ENCODE measurements at places on chromosomes 11 and 22.
A peak's percentile ranks its signal among the peaks of the same experiment; 100 is the strongest.

GRCh38 chr11:121336279-121336937, 43.8 kb downstream of the SC5D start:
- H3K4me1 ChIP-seq: no peaks in the 10 kb centered on the region
- DNase-seq: no peak
- H3K27ac ChIP-seq: no peak overlapping the region
- H3K27me3 ChIP-seq: no peaks in the 10 kb centered on the region
- no peaks in the 10 kb centered on the region for H3K36me3 ChIP-seq

- H3K4me1 ChIP-seq: peaks cover 30% of the 10 kb centered on the region
- no peak for DNase-seq
- H3K27ac ChIP-seq: no peak overlapping the region
- H3K27me3 ChIP-seq: no peaks in the 10 kb centered on the region
These were observed 100.3 kb downstream of the MICAL3 start for GRCh38 chr22:17924076-17924475.

DNA sequence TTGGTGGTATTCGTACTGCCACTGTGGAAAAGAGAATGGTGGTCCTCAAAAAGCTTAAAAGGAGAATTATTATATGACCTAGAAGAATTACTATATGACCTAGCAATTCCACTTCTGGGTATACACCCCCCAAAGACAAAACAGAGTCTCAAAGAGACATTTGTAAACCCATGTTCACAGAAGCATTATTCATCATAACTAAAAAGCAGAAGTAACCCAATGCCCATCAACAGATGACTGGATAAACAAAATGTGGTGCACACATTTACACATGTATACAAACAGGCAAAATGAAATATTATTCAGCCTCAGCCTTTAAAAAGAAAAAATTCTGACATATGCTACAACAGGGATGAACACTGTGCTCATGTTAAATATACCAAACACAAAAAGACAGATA, 89.4 kb downstream of the ARHGAP32 start:
- H3K27ac ChIP-seq: no peak overlapping the region
- no peaks in the 10 kb centered on the region for H3K36me3 ChIP-seq
- DNase-seq: no peak
- no peaks in the 10 kb centered on the region for H3K27me3 ChIP-seq

DNA sequence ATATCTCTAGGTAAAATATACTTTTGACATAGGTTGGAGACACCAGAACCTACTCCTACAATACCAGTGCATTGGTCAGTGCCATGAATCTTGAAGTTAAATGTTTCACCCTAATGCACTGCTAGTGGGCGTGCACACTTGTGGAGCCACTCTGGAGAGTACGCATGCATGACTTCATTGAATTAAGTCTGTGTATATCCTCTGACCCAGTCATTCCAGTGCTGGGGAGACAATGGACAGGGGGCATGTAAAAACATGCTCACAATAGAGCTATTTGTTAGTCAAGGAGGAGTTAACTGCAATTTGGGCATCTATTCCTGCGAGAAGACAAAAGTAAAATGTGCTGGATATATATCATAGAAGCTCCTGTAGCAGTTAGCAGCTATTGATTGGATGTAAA, 335.4 kb upstream of the NCAM1 start:
- H3K27me3 ChIP-seq: no peaks in the 10 kb centered on the region
- H3K4me1 ChIP-seq: no peaks in the 10 kb centered on the region
- H3K27ac ChIP-seq: no peak overlapping the region
- no peak for DNase-seq
- H3K36me3 ChIP-seq: no peaks in the 10 kb centered on the region

DNA sequence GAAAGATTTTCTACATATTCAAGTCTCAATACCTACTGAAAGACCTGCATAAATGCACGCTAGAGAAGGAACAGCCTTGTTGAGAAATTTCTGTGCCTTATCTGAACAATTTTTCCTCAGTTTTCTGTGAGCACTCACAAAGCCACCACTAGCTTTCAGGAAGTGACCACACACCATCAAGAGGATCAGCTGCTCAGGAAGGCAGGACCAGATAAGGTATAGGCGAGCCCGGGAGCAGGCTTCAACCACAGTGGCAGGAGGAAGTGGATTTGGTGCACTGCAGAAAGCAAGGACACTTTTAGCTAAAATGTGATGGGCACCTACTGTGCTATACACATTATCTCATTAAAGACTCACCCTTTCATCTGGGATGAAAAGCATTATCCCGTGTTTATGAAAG, 220.8 kb downstream of the RAB38 start:
- no peak overlapping the region for H3K27ac ChIP-seq
- H3K4me3 ChIP-seq: no peak overlapping the region
- no peaks in the 10 kb centered on the region for H3K4me1 ChIP-seq
- DNase-seq: no peak
- no peaks in the 10 kb centered on the region for H3K36me3 ChIP-seq

- H3K4me1 ChIP-seq: no peaks in the 10 kb centered on the region
- no peak overlapping the region for H3K27ac ChIP-seq
- H3K36me3 ChIP-seq: no peaks in the 10 kb centered on the region
- DNase-seq: no peak
- no peak overlapping the region for H3K4me3 ChIP-seq
- H3K27me3 ChIP-seq: no peaks in the 10 kb centered on the region
These were observed 172.0 kb upstream of the ARHGAP42 start for GRCh38 chr11:100515087-100515486.

GRCh38 chr22:40211476-40212054, 33.8 kb downstream of the TNRC6B start:
- no peaks in the 10 kb centered on the region for H3K27me3 ChIP-seq
- no peak overlapping the region for H3K4me3 ChIP-seq
- peak overlapping the region; percentile 67 for H3K27ac ChIP-seq
- H3K4me1 ChIP-seq: peaks cover 67% of the 10 kb centered on the region
- peak; percentile 35 for DNase-seq

- H3K4me1 ChIP-seq: peaks cover 28% of the 10 kb centered on the region
- H3K27ac ChIP-seq: no peak overlapping the region
- peaks cover 67% of the 10 kb centered on the region for H3K36me3 ChIP-seq
These were observed 7.3 kb upstream of the TSSC4 start for GRCh38 chr11:2393111-2393868.

DNA sequence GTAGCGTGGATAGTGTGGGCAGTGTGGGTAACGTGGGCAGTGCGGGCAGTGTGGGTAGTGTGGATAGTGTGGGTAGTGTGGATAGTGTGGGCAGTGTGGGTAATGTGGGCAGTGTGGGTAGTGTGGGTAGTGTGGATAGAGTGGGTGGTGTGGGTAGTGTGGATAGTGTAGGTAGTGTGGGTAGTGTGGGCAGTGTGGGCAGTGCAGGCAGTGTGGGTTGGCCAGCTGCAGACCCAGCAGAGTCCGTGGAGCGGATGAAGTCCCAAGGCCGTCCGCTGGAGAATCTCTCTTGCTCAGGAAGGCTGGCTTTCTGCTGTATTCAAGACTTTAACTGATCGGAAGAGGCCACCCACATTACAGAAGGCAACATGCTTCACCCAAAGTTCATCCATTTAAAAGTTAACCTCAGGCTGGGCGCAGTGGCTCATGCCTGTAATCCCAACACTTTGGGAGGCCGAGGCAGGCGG, 26.1 kb upstream of the KRTAP5-6 start:
- no peaks in the 10 kb centered on the region for H3K4me1 ChIP-seq
- H3K36me3 ChIP-seq: no peaks in the 10 kb centered on the region
- H3K27me3 ChIP-seq: no peaks in the 10 kb centered on the region
- no peak for DNase-seq
- H3K4me3 ChIP-seq: no peak overlapping the region

DNA sequence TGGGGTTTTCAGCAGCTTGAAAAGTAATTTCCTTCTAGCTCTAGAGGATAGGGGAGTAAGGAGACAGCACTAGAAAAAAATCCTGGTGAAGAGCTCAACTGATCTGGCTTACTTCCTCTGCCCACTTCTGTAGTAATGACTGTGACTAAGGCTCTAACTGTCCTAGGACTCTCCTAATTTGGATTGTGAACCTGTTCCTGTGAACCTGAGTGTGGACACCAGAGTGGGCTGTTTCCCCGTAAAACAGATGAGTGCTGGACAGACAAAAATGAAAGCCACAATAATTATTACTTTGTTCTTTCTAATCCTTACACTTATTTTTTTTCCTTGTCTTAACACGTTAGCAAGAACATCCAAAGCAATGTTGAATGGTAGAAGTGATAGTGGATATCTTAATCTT, 154.1 kb downstream of the AASDHPPT start:
- H3K4me1 ChIP-seq: no peaks in the 10 kb centered on the region
- H3K27me3 ChIP-seq: no peaks in the 10 kb centered on the region
- no peak for DNase-seq
- H3K27ac ChIP-seq: no peak overlapping the region

GRCh38 chr11:96748639-96749370, 359.0 kb downstream of the JRKL start:
- no peaks in the 10 kb centered on the region for H3K4me1 ChIP-seq
- H3K4me3 ChIP-seq: no peak overlapping the region
- no peak overlapping the region for H3K27ac ChIP-seq
- no peak for DNase-seq
- no peaks in the 10 kb centered on the region for H3K36me3 ChIP-seq

- no peaks in the 10 kb centered on the region for H3K36me3 ChIP-seq
- H3K4me3 ChIP-seq: no peak overlapping the region
- H3K4me1 ChIP-seq: no peaks in the 10 kb centered on the region
- no peak for DNase-seq
- H3K27me3 ChIP-seq: no peaks in the 10 kb centered on the region
- no peak overlapping the region for H3K27ac ChIP-seq
These were observed 280.8 kb upstream of the CCDC90B start for GRCh38 chr11:83566950-83567349.

- H3K4me1 ChIP-seq: peaks cover 62% of the 10 kb centered on the region
- H3K36me3 ChIP-seq: peaks cover 58% of the 10 kb centered on the region
- H3K27ac ChIP-seq: peak within 1 kb of the TSS; percentile 99
- no peaks in the 10 kb centered on the region for H3K27me3 ChIP-seq
These were observed at the start of gene SIPA1 for GRCh38 chr11:65637794-65638419. SIPA1 (plus strand) TSS chr11:65638101; CDS start chr11:65640922, 2,821 bp downstream.

GRCh38 chr11:112784323-112785073, 176.7 kb upstream of the NCAM1 start:
- H3K27ac ChIP-seq: no peak overlapping the region
- H3K27me3 ChIP-seq: no peaks in the 10 kb centered on the region
- H3K4me3 ChIP-seq: no peak overlapping the region

GRCh38 chr11:30481796-30482195, 104.4 kb downstream of the MPPED2 start:
- no peaks in the 10 kb centered on the region for H3K4me1 ChIP-seq
- H3K27ac ChIP-seq: no peak overlapping the region
- no peak for DNase-seq
- H3K36me3 ChIP-seq: no peaks in the 10 kb centered on the region
- H3K4me3 ChIP-seq: no peak overlapping the region

- H3K36me3 ChIP-seq: no peaks in the 10 kb centered on the region
- peak; percentile 63 for DNase-seq
- no peak overlapping the region for H3K27ac ChIP-seq
- no peaks in the 10 kb centered on the region for H3K27me3 ChIP-seq
- H3K4me3 ChIP-seq: no peak overlapping the region
These were observed 171.7 kb downstream of the DBX1 start for GRCh38 chr11:19988598-19988997.

DNA sequence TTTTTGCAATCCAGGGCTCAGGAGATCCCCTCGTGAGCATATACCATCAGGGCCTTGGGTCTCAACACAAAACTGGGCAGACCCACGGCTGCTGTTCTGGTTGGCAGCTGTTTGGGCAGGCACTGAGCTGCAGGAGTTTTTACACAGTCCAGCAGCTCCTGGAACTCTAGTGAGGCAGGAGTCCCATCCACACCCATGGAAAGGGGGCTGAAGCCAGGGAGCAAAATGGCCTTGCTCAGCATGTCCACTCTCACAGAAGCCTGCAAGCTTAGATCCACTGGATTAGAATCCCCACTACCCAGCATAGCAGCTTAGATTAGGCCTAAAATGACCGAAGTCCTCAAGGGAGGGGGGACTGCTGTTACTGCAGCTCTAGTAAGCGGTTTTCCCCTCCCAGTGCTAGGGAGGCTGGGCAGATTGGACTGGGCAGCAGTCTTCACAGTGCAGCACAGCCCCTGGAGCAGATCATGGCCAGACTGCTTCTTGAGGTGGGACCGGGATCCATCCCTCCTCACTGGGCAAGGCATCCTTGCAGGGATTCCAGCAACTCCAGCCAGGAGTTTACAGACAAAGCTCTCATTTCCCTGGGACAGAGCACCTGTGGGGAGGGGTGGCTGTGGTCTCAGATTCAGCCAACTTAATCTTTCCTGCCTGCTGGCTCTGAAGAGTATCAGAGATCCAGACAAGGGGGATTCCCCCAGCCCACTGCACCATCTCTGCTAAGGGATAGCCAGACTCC, 36.4 kb upstream of the CARD16 start:
- H3K36me3 ChIP-seq: no peaks in the 10 kb centered on the region
- H3K4me3 ChIP-seq: no peak overlapping the region
- peaks cover 3% of the 10 kb centered on the region for H3K4me1 ChIP-seq
- no peak overlapping the region for H3K27ac ChIP-seq

DNA sequence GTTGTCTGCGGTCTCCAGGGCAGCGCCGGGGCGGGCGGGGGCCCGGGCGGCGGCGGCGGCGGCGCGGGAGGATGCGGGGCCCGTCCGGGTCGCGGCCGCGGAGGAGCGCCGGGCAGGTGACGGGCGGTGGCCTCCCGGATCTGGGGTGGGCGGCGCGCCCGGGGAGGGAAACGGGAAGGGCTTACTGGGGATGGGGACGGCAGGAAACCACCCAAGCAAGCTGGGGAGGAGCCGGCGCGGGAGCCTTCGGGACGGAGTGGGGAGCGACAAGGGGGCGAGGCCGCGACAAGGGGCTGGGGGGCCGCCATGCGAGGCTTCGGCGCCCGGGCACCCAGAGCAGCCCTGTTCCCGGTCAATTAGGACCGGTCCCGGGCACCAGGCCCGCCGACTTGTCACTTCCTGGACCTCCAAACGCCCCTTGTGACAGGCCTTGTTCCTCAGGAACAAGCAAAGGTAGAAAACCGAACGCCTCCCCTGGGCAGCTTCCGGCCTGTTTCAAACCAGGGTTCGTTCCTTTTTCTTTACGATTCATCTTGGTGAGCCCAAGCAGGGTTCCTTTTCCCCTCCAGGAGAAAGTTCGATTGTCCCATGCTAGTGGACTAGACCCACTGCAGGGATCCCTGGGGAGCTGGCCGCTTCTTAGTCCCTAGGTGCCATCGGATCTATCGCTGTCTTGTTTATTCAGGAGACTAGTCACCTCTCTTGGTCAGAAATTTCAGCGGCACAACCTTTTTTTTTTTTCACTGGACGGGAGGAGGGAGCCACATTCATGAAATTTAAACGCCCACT, 492 bp downstream of the JHY start:
- no peaks in the 10 kb centered on the region for H3K27me3 ChIP-seq
- H3K4me3 ChIP-seq: peak overlapping the region; percentile 61
- peak overlapping the region; percentile 91 for H3K27ac ChIP-seq
- H3K36me3 ChIP-seq: no peaks in the 10 kb centered on the region
- peak; percentile 57 for DNase-seq
- H3K4me1 ChIP-seq: no peaks in the 10 kb centered on the region
